ENCODE measurements at places on chromosomes 1 and 21. TPM values are rescaled to one million over a fixed set of nuclear protein-coding genes. Genes with fewer than 3 reads are reported as not detected.
A peak's percentile ranks its signal among the peaks of the same experiment; 100 is the strongest.

- DNase-seq: no peak
Measured at GRCh38 chr1:85450832-85451231, 14.1 kb downstream of the DDAH1 start.

The IFNAR2 gene
- 7.2 TPM for total RNA-seq

DNA sequence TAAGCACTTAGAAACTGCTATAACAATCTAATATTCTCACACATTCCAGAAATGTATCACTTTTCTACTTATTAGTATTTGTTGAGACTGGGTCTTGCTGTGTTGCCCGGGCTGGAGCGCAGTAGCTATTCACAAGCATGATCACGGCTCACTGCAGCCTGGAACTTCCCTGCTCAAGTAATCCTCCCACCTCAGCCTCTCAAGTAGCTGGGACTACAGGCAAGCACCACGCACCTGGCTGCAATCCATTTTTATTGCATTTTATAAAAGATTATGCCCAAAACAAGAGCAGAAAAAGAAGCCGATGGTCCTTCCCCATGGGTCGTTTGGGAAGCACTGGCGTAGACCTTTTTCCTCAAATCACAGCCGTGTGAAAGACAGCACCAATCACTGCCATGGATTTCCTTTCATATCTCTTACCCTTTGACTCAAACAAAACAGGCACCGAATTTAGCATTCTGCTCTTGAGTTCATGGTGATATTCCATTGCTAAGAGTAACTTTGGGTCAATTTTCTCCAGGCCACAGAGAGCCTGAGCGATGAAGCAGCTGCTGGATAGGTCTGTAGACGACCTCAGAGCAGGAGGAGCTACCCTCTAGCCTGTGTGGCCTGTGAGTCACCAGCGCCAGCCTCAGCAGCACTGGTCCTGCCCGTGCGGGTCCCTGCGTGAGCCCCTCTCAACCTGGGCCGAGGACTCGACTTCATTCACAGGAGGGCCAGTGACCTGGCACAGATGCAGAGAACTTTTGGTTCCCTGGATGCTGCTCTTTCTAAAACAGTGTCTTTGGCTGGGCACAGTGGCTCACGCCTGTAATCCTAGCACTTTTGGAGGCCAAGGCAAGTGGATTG is 80.8 kb downstream of the PIK3CD start:
- DNase-seq: no peak

The KRTAP7-1 gene
- not detected for total RNA-seq

DNA sequence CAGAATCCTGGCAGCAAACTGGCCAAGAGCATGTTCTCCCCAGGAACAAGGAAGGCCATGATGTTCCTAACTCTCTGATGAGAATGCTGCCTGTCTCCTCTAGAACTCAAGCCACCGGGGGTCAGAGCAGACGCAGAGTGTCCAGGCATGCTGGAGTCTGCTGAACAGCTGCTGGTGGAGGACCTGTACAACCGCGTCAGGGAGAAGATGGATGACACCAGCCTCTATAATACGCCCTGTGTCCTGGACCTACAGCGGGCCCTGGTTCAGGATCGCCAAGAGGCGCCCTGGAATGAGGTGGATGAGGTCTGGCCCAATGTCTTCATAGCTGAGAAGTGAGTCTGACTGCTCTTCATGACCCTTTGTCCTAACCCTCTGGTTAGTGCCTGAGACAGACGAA is 23.4 kb downstream of the STYXL2 start:
- DNase-seq: no peak

GRCh38 chr1:178238722-178239510 is 145.0 kb downstream of the RASAL2 start:
- DNase-seq: peak; percentile 98

DNA sequence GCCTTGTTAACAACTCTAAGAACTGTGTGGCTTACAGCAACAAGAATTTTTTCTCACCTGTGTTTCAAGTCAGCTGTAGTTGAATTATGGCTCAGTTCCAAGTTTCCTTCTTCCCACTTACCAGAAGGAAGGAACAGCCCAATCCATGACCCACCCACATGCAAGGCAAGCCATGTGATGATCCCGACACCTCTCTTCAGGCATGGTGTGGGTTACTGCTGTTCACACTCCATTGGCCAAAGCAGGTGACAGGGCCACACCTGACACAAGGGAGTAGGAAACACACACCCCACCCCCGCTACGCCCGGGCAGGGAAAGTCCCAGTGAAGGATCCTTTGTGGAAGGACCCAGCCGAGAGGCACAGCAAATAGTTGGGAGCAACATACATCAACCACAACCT is 36.3 kb downstream of the KCNJ15 start:
- DNase-seq: no peak

- DNase-seq: no peak
Measured at GRCh38 chr1:118504221-118504644, 319.2 kb upstream of the SPAG17 start.

GRCh38 chr1:170134521-170134920 is 11.2 kb upstream of the NTMT2 start:
- DNase-seq: no peak

GRCh38 chr1:168102487-168102886 is 34.2 kb downstream of the GPR161 start:
- peak; percentile 34 for DNase-seq

The HHIPL2 gene
- not detected for total RNA-seq

DNA sequence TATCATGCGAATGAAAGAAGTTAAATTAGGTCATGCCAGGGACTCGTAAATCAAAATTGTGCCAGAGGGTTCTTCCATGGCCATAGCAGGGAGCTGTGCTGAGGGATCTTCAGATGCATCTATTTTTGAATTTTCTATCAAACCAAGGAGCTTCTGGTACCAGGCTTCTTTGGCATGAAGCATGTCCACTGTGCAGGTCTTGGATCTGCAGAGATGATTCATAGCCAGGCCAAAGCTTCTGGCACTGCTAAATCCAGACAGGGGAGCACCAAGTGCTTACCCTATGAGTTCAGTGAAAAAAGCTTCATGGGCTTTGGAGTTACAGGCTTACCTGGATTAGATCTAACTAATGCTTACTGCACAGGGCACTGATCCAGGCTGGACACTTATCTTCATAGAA is 154.2 kb upstream of the DAB1 start:
- no peak for DNase-seq

GRCh38 chr1:37723390-37724078 is 31.2 kb downstream of the CDCA8 start:
- DNase-seq: no peak

DNA sequence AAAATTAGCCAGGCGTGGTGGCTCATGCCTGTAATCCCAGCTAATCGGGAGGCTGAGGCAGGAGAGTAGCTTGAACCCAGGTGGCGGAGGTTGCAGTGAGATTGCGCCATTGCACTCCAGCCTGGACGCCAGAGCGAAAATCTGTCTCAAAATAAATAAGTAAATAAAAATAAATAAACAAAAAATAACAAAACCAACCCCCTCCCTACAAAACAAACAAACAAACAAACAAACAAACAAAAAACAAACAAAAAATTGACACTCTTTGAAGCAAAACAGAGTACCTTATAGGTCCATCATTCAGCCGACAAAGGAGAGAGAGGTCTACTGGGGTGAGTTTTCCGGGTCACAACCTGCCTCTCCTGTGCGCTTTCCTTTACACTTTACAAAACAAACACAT is 5.4 kb upstream of the KDF1 start:
- no peak for DNase-seq

- peak; percentile 30 for DNase-seq
Measured at GRCh38 chr1:62516600-62516999, 79.8 kb downstream of the USP1 start.

DNA sequence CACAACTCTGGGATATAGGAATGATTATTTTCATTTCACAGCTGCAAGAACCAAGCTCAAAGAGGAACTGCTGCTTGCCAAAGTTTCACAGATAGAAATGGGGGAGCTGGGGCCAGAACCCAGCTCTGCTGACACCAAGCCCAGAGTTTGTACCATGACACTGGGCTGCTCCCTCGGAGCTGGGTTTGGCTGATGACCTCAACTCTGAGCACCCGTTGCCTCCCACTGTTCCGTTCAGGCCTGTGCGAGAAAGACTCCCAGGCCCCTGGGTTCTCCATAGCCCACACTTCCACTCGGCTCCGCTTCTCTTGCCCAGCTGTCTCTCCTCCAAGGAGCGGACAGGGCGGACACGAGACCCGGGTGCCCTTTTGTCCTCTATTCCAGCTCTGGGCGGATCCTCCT is 55.2 kb downstream of the NGF start:
- DNase-seq: no peak

The ACKR1 gene
- total RNA-seq: not detected

The C1QA gene
- total RNA-seq: not detected

- peak; percentile 32 for DNase-seq
Measured at GRCh38 chr1:171983584-171983983, 142.3 kb downstream of the DNM3 start.

The CR1 gene
- not detected for total RNA-seq
